ENCODE measurements at places on chromosomes 6 and 20.

- DNase-seq: no peak
Observed at GRCh38 chr20:57071954-57072583, 194.4 kb downstream of the BMP7 start.

GRCh38 chr6:148677594-148678476 is 69.0 kb upstream of the UST start:
- DNase-seq: no peak

- DNase-seq: peak; percentile 87
Observed at GRCh38 chr6:2848851-2849250, 7.2 kb upstream of the SERPINB1 start.

DNA sequence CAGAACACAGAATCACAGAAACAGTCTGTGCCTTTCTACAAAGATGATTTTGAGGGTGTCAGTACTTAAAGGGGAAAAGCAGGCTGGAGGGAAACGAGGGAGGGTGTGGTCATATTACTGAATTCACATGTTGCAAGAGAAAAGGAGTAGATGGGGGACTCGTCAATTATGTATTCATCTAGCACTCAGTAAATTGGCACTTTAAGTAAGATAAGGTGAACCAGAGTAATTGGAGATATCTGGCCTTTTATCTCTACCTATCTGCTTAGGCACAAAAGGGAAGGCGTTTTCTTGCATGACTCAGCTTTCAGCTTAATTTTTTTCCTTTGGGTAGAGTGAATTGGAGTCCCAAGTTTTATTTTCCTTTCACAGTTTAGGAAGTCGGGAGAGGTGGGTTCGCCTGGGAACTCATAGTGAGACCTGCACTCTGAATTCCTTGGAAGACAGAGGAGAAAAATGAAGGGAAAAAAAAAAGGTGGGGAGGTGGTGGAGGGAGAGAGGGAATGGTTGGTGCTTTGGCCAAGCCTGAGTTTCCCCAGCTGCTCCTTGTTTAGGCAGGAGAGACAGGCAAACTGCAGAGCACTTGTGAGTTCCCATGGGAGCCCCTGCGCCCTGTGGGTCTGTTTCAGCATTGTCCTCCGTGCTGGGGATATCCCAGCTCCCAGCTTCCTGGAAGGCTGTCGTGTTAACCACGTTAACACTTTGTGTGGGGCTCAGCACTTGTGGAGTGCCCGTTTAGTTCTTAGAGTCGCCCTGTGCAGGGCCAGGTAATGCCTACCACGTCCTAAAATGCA is 19.7 kb upstream of the GTSF1L start:
- DNase-seq: no peak

- DNase-seq: no peak
Observed at GRCh38 chr6:3928111-3928510, 78.9 kb downstream of the FAM50B start.

GRCh38 chr6:165881806-165882205 is 218.8 kb upstream of the PDE10A start:
- DNase-seq: no peak

- DNase-seq: no peak
Observed at GRCh38 chr20:536426-537010, 7.1 kb downstream of the CSNK2A1 start.

DNA sequence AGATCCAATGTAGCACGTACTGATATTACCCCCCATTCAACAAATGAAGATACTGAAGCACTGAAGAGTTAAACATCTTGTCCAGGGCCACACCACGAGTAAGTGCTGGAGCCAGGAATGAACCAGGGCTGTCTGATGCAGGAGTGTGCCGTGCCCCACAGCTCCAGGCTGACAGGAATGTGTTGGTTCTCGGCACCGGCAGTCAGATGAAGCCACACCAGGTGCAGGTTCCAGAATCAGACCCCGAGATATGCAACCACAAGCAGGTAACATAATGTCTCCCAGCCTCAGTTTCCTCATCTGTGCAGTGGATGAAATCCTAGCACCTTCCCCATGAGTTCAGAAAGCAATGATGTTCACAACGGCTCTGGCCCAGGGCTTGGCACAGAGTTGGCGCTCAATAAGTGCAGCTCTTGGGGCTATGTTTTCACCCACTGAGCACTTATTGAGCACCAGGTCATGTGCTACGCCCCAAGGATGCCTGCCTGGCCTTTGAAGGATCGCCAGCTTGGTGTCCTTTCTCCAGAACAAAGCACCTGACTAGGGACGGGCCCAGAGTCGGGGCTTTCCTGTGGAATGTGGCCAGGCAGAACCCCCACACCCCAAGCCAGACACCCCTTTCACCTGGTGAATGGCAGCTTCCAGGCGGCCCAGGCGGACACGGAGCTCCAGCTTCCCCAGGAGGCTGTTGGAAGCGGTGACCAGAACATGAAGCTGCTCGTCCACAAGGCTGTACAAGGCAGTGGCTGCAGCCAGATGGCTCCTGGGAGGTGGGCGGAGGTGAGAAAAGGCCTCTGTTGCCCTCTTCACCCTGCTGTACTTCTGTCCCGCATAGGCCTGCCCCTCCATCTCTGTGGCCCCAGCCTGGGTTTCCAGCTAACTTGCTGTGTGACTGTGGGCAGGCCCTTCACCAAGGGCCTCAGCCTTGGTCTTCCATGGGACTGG is 41.3 kb downstream of the KIAA1755 start:
- no peak for DNase-seq

GRCh38 chr6:137299681-137300080 is 80.5 kb upstream of the IFNGR1 start:
- DNase-seq: no peak

- no peak for DNase-seq
Observed at GRCh38 chr6:169386411-169387057, 132.9 kb upstream of the THBS2 start.

GRCh38 chr6:102115911-102116310 is 722.4 kb downstream of the GRIK2 start:
- DNase-seq: no peak

DNA sequence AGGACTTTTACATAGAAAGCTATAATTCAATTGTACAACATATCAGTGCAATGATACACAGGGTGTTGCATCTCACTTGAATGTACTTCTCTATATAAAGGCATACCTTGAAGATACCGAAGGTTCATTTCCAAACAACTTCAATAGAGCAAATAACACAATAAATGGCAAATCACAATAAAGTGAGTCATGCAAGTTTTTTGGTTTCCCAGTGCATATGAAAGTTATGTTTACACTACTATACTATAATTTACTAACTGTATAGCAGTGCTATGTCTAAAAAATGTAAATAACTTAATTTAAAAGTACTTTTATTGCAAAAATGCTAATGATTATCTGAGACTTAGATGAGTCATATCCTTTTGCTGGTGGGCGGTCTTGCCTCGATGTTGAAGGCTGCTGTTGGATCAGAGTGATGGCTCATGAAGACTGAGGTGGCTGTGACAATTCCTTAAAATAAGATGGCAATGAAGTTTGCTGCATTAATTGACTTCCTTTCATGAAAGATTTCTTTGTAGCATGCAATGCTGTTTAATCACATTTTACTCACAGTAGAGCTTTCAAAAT is 188.8 kb downstream of the TASP1 start:
- DNase-seq: no peak

GRCh38 chr6:49551078-49551865 is 804 bp downstream of the C6orf141 start:
- DNase-seq: no peak

DNA sequence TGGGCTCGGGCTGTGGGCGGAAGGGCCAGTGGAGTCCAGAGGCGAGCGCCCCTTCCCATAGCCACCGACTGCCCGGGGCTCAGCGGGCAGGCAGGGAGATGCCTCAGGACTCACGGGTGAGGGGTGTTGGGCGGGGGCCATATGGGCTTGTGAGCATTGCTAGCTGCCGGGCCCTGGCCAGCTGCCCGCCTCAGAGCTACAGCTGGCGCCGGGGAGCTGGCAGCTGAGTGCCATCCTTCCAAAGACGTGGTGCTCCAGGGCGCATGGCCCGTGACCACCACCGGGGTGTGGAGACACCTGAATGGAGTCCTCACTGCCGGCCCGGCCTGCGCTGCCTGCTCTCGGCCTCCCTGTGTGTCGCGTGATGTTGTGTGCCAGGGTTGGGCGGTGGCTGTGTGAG is 10.6 kb upstream of the RBBP8NL start:
- DNase-seq: no peak

DNA sequence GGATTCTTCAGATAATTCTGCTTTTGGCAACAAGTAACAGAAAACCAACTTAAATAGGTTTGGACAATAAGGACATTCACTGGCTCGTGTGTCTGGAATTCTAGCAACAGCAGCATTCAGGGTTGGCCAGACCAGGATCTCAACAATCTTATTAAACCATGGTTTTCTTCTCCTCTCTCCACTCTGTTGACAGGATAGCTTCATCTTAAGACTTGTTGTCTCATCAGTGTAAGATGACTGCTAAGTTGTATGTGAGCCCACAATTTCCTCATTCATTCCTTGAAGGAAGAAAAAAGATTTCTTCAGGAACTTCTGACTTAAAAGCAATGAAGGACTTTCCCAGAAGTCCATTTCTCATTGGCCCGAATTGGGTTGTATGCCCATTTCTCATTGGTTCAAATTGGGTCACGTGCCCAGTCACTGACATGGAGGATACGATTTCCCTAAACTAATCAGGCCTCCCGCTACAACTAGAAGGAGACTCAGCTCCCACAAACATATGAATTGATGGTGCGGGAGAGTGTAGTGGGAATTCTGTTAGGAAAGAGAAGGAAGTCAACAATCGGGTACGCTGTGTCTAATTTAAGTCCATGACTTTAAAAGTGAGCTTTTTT is 83.7 kb downstream of the SLC22A3 start:
- no peak for DNase-seq

- DNase-seq: no peak
Observed at GRCh38 chr20:43284486-43284885, 94.8 kb upstream of the PTPRT start.

DNA sequence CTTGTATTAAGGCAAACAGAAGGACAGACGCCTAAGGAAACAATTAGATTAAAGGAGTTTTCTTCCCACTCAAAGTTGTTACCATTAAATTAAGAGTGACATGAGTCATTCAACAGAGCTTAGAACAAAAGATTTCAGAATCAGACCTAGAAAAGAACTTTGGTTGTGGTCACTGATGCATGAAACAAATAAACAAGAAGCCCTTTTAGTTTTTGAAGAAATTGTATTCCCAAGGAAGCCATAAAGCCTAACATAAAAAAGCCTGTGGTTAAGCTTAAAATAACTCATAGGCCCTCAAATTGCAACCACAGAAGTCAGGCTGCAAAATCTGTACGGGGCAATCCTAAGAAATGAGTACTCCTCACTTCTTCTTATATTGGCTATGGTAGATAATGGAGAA is 17.9 kb upstream of the TRIM26 start:
- no peak for DNase-seq

GRCh38 chr20:63084563-63084927 is 77.8 kb upstream of the BHLHE23 start:
- DNase-seq: no peak

DNA sequence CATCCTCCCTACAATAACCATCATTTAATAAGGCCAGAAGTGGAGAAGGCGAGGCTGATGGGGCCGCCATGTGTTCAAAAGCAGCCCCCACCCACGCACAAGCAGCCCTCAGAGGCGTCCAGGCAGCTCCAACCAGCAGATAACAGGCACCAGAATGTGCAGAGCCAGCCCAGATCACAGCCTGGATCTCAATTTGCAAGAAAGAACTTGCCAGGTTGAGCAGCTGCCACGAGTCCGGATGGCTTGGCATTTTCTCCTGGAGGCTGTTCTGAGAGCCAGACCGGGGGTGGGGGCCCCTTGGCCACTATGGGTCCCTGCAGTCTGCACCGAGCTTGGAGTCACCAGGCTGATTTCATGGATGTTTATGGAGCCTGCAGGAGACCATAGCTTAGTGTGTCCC is 338.1 kb downstream of the PREX1 start:
- DNase-seq: no peak

DNA sequence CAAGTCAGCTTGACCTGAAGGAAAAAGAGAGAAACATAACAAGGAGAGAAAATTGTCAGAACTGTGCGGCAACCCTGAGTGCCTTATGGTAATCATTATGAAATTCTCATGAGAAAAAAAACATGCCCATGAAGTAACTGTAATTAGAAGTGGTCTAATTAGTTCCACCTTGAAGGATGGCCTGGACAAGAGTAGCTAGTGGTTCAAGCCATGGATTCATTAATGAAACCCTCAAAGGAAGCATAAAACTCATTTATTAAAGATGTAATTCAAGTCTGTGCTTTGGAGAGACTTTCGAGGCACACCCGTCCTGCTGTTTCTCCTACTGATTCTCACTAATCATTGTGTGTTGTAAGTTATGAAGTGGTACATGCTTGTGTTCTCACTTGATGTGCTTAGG is 160.2 kb downstream of the PHF3 start:
- no peak for DNase-seq

DNA sequence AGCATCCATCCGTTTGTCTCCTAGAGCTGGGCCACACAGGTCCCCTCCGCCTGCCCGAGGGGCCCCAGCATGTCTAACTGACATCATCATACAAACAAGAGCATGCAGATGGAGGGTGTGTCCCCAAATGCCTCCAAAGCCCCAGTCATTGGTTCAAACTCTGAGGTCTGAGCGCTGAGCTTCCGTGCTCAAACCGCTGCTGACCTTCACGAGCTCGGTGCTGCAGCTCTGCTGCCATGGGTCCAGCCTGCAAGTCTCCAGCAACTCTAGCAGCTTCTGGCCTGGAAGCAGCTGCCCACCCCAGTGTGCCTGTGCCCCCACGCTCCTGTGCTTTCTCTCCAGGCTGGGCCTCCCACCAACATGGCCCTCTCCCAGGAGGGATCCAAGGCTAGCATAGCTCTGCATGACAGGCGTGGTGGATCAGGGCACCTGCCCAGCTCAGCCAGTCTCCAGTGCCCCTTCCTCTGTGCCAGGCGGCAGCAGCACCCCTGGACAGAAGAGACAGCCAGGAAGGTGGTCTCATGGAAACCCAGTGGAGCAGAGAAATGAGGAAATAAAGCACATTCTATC is 131.6 kb upstream of the PMEPA1 start:
- no peak for DNase-seq

DNA sequence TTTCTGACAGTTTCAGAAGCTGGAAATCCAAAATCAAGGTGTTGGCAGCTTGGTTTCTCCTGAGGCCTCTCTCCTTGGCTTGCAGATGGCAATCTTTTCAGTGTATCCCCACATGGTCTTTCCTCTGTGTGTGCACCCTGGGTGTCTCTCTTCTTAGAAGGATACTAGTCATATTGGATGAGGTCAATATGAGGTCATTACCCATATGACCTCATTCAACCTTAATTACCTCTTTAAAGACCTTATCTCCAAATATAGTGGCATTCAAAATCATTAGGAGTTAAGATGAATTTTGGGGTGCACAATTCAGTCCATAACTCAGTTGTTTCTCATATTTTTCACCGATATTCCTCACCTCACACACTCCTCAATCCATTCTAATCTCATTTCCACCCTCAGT is 92.4 kb upstream of the TGM3 start:
- no peak for DNase-seq

GRCh38 chr6:68546620-68547019 is 88.5 kb upstream of the ADGRB3 start:
- DNase-seq: no peak

DNA sequence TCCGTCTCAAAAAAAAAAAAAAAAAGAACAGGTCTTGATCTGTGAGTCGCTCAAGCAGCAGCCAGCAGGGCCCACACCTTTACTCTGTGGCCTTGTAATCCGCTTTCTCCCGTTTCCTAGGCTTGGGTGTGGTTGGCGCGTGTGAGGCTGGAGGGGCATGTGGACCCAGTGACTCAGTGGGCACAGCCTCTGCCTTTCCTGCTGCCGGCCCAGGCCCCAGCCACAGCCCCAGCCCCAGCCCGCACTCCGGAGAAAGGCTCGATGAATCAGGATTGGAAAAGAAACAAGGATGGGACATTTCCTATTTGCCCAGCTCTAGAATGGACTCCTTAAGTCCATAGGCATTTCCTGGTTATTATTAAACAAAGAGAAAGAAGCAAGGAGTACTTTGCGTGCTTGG is 4.3 kb downstream of the BHLHE23 start:
- DNase-seq: no peak
